T-helper 17 cell (primary cell): ENCODE measurements at places on chromosomes 6 and 20.
A peak's percentile ranks its signal among the peaks of the same experiment; 100 is the strongest.

GRCh38 chr20:10329387-10330005 lies 104.5 kb downstream of the MKKS start:
- no peak for DNase-seq

DNA sequence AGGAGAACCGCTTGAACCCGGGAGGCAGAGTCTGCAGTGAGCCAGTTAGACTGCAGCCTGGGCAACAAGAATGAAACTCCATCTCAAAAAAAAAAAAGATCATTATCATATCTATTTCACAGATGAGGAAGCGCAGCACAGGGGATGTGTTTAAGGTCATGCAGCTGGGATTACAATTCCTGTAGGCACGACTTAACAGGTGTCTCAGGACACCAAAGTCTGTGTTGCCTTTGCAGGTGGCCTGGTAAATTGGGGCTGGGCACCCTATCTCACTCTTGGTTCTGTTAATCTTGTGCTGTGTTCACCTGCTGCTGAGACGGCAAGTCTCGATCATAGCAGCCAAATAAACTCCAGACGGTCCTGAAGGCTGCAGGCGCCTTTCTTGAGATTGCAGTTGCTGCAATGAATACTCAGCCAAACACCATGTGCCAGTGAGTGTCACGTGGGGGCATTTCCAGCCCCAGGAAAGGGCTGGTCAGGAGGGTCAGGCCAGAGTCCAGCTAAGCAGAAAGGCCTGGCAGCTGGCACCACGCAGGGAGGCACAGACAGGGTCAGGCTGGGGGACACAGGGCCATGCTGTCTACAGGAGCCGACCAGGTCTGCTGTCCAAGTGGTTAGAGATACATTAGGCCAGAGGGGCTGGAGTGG lies 55.8 kb downstream of the FGD2 start:
- no peak for DNase-seq

DNA sequence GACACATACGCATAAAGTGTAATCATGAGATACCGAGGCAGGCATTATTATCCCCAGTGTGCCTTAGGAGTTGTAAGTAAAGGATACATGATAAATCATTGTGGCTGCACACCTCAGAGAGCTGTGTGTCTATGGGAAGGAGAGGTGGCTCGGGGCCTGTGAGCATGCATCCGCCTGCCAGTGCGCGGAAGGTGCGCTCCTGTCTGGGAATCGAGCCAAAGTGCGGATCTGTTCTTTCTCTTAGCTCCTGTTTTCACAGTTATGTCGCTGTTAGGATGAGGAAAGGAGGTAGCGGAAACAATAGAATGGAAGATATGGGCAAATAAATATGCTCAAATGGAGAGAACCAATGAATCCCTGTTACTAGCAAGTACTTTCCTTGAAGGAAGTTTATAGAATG lies 98.0 kb downstream of the ANKRD6 start:
- no peak for DNase-seq

- no peak for DNase-seq
Observed at GRCh38 chr20:58989196-58989595, 8.1 kb downstream of the NELFCD start.

DNA sequence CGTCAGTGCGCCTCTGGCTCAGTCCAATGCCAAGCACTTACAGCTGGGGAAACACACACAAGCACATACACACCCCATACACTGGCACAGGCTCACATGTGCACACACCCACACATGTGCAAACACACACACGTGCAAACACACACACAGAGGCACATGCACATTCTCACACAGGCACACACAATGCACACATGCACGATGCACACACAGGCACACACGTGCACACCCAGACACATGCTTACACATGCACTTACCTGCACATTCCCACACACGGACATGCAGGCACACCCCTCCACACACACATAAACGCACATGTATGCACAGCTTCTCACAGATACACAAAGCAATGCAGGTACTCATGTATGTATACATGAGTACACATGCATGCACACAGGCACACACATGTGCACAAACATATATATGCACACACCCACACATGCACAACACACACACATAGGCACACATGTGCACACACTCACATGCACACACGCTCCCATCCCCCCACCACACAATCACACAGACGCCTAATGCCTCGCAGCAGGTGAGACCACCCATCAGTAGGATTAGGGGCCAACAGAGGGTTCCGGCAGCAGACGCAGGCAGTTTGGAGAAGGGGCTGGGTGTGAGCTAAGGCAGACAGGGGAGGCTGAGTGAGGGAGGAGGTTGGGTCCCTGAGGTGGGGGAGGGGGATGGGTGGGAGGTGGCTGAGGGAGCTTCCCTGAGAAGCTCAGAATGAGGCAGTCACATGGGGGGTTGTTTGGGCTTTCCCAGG lies 71.2 kb upstream of the SLCO4A1 start:
- no peak for DNase-seq

DNA sequence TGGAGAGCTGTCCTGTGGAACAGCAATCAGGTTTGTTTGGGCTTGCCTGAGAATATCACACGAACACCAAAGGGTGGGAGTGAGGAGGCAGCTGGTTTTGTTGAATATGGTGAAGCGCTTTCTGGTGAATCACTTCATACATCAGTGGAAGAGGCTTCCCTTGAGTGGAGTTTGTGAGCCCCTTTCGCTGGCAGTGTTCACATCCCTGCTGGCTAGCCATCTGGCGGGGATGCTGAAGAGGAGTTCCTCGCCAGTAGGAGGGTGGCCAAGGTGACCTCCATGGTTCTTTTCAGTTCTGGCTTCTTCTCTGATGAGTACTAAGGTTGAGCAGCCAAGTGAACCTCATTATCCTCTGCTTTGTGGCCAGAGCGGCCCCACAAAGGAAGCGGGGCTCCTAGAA lies 37.7 kb upstream of the RNF8 start:
- no peak for DNase-seq

DNA sequence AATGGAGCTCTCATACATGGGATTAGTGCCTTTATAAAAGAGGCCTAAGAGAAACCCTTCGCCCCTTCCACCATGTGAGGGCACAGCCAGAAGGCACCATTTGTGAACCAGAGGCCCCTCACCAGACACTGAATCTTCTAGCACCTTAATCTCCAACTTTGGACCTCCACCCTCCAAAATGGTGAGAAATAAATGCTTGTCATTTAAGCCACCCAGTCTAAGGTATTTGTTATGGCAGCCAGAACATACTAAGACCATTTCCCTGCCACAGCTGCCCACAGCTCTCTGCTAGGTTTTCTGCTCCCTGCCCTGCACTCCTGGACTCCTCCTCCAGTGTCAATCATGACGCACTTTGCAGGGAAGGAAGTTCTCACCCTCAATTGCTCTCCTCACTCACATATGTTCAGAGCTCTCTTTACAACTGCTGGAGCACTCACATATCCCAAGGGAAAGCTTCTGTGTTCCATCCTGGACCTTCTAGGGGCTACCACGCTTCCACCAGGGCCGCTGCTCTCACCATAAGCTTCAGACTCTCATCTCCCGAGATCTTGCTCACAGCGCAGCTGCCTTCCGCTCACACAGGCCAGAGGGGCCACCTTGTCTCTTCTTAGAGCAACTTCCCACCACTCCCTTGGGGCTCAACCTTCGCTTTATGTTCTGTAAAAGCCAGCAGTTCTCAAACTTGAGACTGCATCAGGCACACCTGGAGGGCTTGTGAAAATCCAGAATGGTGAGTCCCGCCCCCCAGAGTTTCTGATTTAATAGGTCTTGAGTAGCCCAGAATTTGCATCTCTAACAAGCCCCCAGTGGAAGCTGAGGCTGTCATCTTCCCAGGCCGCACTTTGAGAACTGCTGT lies 1.6 kb upstream of the LY86 start:
- DNase-seq, result no peak

DNA sequence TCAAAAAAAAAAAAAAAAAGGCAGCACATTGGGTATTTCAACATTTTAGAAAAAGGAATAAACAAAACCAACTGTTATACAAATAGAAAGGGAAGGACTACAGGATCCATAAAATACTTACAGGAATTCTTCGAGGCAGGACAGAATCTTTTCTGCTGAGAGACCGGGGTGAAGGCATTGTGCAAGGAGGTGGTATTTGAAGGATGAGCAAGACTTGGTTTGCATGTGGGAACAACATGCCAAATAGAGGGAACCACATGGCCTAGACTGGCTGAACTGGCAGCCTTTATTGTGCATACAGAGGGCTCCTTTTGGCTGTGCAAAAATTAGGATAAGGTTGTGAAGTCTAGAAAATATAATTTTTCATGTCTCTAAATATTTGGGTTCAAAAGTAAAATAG lies 62.9 kb downstream of the SCAND1 start:
- DNase-seq, result no peak

GRCh38 chr20:62156592-62157386 lies 13.2 kb downstream of the SS18L1 start:
- DNase-seq, result peak; percentile 59
